Daoy (cell line): ENCODE measurements at places on chromosomes 7 and 10. TPM values are rescaled to one million over a fixed set of nuclear protein-coding genes. Genes with fewer than 3 reads are reported as not detected.

Gene IKZF1
- 4.2 and 5.2 TPM in 2 replicates for total RNA-seq

Gene PFKP
- total RNA-seq: 176 and 183 TPM in 2 replicates

Gene USP6NL
- 7.2 and 10.2 TPM in 2 replicates for total RNA-seq

Gene SKIDA1
- total RNA-seq: 0.29 and 1.3 TPM in 2 replicates

Gene DPYSL4
- 6.7 and 7.1 TPM in 2 replicates for total RNA-seq

- DNase-seq: peak; percentile 58
Observed at GRCh38 chr7:139771001-139771956, 6.5 kb downstream of the HIPK2 start.

- DNase-seq: no peak
Observed at GRCh38 chr7:66627151-66627681, 1.5 kb upstream of the KCTD7 start.

Gene GNGT1
- total RNA-seq: not detected in 2 replicates

- DNase-seq: no peak
Observed at GRCh38 chr10:6625428-6625827, 45.4 kb upstream of the PRKCQ start.

Gene RNF32
- total RNA-seq: 1.6 and 3.2 TPM in 2 replicates

GRCh38 chr10:78664929-78665553, 403.7 kb upstream of the ZMIZ1 start:
- DNase-seq: no peak

DNA sequence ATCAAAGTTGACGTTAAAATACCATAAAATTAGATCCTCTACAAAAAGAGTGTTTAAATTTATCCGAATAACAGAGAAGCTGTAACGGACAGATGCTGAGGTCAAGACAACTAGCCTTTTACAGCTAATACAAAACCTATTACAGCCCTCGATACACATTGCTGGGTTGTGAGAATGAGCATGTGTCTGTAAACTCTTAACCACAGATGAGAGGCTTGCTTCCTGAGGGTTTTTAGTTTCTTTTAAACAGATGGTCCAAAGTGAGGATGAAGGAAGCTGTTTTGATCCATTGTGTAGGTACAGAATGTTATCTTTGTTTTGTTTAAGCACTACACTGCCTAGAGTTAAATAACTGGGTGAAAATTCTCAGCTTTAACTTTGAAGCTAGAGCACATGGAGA, 578.2 kb downstream of the PARD3 start:
- peak; percentile 5 for DNase-seq

GRCh38 chr10:132785723-132786475, at the start of gene NKX6-2:
TSS of gene NKX6-2 (minus strand) at chr10:132786147. CDS start at chr10:132785948, 199 bp downstream.
- DNase-seq: no peak

- peak; percentile 78 for DNase-seq
Observed at GRCh38 chr7:3861941-3862340, 560.9 kb downstream of the SDK1 start.

Gene HOXA9
- 1.8 TPM in 1 of 2 replicates, not detected in the other for total RNA-seq

DNA sequence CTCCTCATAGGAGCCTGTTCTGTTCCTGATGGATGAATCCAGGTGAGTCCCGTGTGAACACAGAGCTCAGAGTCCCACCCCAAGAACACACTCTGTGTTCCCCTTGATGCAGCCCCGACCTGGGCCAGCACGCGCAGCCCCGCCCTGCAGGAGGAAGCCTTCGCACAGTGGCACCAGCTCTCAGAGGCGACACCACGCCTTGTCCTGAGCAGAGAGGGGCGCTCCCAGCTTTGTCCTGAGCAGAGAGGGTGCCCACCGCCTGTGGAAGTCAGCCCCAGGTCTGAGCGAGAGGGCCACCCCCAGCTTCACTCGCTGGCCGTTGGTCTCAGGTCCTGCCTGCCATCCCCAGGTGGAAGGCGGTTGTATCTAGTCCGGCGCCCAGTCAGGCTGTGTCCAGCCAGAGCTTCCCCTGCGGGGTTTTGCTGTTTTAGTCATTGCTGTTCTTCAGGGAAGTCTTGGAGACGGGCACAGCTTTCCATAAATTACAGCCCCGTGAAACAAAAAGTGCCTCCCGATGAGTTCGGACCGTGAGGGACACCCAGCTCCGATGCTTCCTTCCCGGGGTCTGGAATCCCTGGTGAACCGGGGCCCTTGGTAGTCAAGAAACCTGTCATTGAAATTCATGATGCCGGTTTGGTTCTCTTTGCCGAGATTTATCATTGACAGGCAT, 43.6 kb downstream of the NKX6-2 start:
- DNase-seq: no peak

- DNase-seq: no peak
Observed at GRCh38 chr7:46239846-46240245, 318.8 kb upstream of the IGFBP3 start.

- DNase-seq: no peak
Observed at GRCh38 chr7:84744385-84744784, 442.5 kb downstream of the SEMA3D start.

Gene OR9A2
- total RNA-seq: not detected in 2 replicates

GRCh38 chr10:68231106-68231816, 652 bp downstream of the ATOH7 start:
- DNase-seq: peak; percentile 81

Gene STRIP2
- total RNA-seq: 9.2 and 9.6 TPM in 2 replicates

DNA sequence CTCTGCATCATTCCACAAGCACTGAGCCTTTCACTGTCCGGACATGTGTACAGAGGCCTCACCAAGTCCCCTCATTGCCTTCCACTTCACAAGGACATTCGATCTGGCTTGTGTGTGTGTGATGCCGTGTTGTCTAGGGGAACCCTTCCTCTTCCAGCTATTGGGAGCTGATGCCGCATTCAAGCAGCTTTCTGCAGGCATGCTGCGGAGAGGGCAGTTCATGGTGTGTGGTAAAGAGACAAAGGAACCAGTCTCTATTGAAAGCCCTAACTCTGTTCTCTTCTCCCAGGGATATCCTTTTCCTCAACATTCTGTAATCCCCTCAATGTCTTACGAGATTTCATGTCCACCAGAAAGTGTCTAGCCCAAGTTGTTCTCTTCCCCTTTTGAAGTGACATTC, 141.6 kb downstream of the ALOX5 start:
- DNase-seq: no peak

- DNase-seq: no peak
Observed at GRCh38 chr7:52512656-52513055, 522.8 kb upstream of the POM121L12 start.

DNA sequence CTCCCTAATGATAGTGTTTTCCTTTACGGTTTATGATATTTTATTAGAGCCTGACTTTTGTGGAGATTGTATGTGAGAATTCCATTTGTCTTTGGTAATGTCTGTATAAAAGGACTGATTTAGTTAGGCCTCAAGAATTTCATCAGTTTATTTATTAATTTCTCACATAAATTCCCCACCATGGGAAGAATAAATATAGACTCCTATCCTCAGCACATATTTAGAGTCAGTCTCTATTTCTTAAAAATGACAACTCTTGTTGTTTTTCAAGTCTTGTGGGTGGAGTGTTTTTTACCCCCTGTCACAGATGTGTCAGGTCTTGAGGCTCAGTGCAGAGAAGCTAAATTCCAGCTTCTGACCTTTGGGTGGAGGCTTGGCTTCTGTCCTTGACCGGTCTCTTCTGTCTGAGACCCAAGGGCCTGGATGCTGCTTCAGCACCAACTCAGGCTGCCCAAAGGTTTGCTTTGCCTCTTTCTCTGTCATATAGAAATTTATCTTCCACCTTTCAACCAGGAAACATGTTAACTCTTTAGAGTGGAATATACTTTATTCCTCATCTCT, 117.3 kb upstream of the INHBA start:
- DNase-seq: no peak

Gene NRG3
- not detected in 2 replicates for total RNA-seq

DNA sequence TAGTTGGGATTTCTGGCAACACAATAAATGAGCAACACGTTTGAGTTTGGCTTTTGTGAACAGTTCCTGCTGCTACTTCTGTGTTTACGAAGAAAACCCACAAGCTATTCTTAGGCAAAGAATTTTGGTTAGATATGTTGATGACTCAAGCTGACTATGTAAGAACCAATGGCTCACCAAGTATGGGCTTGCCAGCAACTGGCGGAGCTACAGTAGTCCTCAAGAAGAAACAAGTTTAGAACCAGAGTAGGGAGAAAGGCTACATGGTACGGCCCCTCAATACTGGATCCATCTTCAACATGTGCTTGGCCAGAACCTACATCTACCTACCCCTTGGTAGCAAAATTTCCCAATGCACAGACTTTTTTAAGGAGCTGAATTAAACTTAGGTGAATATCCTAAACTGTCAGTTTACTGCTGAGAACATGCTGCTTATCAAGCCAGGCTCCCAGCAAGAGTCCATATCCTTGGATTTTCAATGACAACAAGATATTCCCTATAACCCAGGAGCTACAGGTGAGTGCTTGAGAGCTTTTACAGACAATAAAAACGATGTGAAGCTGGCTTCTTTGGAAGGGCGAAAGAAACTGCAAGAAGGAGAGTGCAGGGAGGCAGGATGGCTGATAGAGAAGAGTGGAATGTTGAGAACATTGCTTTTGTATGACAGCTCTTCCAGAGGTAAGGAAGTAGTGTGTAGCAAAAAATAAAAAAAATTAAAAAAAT, 74.3 kb upstream of the ASAH2 start:
- peak; percentile 82 for DNase-seq

Gene KCNH2
- total RNA-seq: 0.80 and 1.3 TPM in 2 replicates

Gene HDAC9
- total RNA-seq: 22.6 and 22.7 TPM in 2 replicates

DNA sequence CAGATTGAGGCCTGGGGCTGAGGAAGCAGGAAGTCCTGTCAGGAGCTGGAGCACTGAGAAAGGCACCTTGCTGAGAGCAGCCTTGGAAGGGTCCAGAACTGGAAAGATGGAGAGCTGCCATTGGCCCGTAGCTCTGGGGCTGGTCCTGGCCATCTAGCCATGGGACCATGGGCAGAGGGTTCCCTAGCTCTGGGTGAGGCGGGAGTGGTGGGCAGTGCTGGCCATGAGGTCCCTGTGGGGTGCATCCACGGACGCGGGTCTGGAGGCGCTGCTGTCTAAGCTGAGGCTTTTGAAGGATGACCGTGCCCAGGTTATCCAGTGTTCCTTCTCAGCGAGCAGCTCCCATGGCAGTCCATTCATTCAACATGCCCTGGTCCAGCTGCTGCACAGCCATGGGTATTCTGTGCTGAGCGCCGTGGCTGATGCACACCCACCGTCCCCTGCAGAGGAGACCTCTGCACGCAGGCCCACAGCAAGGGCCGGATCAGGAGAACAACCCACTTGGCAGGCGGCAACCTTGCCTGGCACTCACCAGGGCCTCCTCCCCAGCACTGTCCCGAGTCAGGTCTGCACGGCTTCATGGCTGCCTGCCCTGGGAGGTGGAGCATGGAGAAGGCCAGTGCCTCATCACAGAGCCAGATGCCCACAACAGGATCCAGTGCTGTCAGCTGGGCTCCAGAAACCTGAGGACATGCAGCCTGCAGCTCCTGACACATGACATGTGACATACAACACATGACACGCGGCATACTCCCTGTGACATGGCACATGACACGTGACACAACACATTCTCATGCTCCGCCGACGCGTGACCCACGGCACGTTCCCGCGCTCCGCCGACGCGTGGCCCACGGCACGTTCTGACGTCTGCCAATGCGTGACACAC, 121.9 kb downstream of the INPP5A start:
- DNase-seq: no peak

Gene GATA3
- total RNA-seq: 0.51 and 1.4 TPM in 2 replicates

DNA sequence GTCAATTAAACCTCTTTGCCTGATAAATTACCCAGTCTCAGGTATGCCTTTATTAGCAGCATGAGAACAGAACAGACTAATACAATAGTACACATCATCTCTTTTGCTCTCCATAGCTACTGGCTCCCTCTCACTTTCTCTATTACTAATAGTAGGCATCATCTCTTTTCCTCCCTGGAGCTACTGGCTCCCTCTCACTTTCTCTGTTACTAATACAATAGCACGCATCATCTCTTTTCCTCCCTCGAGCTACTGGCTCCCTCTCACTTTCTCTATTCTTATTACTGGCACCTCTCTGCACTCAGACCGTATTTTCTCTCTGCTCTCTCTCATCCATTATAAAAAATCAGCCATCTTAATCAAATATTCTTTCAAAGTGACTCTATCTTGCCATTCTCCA, 37.1 kb downstream of the SLC25A13 start:
- DNase-seq: no peak
